ENCODE measurements at places on chromosomes 5 and 9.

- no peak for DNase-seq
These were observed 129.9 kb downstream of the ZSWIM6 start for GRCh38 chr5:61461926-61462325.

- DNase-seq, result no peak
These were observed 169.3 kb downstream of the DCP2 start for GRCh38 chr5:113145757-113146387.

- no peak for DNase-seq
These were observed 31.5 kb upstream of the ZFAND5 start for GRCh38 chr9:72396247-72397091.

DNA sequence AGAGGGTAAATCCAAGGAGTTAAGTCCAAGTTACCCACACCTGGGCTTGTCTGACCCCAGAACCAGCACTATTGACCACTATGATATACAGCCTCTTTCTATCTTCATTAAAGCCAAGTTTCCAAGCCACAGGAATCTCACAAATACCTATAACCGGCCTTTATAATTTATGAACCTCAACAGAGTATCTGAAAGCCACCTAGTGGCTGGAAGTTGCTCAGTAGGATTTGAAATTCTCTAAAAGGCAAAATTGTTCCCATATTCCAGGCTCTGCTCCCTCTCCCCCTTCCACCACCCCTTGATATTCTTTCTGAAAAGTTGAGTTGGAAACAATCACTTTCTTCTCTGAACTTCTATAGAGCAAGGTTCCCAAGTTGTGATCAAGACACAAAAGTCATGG, 106.4 kb upstream of the GPR151 start:
- DNase-seq, result no peak

DNA sequence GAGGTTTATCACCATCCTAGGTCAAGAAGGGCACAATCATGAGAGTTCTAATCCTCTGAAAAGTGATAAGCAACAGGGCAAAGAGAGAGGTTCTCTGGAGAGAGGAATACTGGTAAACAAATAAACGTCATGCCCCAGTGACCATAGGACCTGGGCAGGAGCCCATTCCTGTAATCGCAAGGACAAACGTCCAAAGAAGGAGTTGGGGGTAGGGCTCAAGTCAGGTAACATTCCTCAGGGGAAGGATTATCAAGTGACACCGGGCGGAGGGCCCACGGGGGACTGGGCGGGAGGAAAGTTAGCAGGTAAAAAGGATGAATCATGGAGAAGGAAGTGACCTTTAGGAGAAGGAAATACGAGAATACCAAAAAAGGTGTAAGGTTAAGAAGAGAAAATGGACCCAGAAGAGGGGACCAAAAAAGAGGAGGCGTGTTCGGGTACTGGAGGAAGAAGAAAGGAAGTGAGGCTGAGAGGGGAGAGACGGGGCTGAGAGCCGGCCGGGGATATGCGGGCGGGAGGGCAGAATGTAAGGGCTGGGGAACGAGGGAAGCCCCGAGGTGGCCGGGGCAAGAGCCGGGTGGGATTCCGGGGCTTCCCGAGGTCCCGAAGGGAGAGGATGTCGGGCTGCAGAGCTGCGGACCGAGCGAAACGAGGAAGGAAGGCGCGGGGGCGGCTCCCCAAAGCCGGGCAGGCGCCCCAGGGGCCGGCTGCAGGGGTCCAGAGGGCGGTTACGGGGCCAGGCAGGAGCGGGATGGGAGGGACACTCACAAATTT, 583 bp downstream of the DIAPH1 start:
- DNase-seq, result no peak

DNA sequence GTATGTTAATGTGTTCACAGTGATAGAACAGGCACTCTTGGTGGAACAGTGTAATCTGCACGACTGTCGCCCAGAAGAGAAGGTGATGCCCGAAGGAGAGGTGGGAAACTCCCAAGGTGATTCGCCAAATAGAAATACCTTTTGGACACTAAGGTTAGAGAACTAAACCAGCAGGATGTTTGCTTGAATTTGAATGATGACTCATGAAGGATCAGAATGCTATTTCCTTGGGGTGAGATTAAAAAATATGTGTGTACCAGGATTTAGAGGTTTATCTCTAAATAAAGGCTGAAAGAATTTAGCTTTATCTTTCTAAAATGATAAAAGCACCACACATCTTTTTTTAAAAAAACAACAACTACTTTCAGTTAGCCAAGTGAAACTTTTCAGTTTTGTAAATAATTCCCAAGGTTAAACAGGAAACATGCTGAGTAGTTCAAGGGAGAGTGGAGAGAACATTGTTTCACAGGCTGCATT, 297.4 kb upstream of the TAS2R1 start:
- no peak for DNase-seq

- DNase-seq, result no peak
These were observed 432.6 kb downstream of the DTWD2 start for GRCh38 chr5:118555727-118556126.

GRCh38 chr5:160651692-160652645, 200.0 kb downstream of the ATP10B start:
- DNase-seq, result no peak

DNA sequence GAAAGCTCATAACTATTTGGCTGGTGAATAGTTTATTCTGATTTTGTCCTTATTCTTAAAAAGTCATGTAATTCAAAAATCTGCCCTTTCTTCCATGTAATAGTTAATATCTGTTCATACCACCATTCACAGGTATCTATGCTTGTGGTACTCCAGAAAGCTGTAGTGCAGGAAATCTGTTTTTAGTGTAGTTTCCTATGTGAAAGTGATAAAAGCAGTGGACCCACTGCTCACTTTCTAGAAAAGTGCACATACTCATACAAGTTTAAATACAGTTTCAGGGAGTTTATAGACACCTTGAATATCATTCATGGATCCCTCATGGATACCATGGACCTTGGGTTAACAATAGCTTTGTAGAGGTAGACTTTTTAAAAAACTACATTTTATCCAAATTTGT, 20.2 kb downstream of the PBX3 start:
- no peak for DNase-seq

DNA sequence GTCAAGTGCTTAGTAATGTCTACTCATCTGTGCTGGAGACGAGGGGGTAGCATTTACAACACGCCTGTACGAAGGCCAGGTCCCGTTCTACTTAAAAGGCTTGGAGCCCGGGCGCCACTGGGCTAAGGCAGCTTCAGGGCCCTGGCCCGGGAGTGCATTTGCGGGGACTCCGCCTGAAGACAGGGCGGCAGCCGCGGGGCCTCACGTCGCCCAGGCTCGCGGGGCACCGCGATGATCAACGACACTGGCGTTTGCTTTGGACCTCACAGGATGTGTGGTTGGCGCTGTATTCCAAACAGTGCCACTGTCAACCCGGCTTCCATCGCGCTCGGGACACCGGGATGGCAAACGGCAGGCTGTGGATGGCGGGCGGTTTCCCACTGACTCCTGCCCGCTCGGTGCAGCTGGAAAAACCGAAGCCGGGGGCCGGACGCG, 1.1 kb upstream of the TENT4A start:
- no peak for DNase-seq

DNA sequence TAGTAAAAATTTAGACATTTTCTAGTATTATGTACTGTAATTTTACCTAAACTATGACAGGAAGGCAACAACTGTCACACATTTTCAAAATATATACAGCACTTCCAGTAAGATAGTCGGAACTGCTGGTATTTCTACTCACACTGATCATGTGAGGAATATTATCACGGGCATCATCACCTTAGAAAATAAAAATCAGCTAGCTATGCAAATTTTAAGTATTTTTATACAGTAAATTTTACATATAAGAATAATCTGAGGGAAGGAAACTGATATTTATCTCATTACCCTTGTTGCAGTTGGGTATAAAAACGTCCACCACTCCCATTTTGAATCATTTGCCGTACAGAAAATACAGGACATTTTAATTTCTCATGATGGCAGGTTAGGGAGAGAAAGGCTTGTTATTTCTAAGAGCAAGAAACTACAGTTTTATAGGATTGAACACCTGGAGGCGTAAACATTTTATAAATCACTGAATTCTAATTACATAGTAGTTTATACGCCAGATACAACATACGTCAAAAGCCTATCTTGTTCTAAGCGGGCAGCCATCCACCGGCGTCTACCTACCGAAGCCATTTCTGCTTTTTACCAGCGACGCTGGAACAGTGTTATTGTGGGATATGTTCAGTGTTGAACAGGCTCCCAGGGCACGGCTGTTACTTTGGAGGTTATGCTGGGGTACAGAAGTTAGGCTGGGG, 729 bp upstream of the TNPO1 start:
- no peak for DNase-seq

- DNase-seq, result no peak
These were observed 8.8 kb upstream of the ADRB2 start for GRCh38 chr5:148817606-148818005.

GRCh38 chr9:131407717-131408195, 13.9 kb downstream of the PRRC2B start:
- DNase-seq, result no peak

- no peak for DNase-seq
These were observed 26.6 kb upstream of the ABLIM3 start for GRCh38 chr5:149114403-149115312.

DNA sequence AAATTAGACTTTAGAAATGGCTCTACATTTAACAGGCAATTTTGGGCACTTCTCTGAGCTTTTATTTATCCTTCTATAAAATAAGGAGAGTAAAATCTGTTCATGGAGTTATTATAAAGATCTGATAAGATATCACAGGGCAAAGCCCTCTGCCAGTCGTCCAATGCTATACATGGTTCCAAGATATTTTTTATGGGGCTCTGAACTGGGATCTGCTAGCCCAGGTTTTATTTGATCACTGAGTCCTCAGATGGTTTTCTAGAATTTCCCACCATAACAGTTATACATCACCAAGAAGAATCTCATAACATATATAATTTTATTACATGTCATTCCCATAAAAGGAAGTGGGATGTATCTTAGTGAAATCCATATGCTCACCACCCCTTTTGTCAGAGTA, 23.2 kb upstream of the IQGAP2 start:
- no peak for DNase-seq

DNA sequence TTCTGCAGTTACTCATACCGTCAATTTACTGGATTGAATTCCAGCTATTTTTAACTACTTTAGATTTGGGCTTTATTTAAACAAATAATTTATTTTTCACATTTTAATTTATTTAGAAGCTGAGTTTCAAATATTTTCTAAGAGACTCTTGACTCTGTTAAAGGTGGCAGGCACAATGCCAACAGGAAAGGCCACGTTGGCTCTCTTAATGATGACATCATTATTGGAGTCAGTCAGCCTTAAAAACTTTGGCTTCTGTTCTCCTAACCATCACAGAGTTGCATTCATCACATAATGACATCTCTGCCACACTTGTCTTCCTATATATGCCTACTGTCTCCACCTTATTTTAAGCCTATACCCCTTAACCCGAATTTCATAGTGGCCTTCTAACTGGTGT, 172.3 kb upstream of the PLPPR1 start:
- no peak for DNase-seq

DNA sequence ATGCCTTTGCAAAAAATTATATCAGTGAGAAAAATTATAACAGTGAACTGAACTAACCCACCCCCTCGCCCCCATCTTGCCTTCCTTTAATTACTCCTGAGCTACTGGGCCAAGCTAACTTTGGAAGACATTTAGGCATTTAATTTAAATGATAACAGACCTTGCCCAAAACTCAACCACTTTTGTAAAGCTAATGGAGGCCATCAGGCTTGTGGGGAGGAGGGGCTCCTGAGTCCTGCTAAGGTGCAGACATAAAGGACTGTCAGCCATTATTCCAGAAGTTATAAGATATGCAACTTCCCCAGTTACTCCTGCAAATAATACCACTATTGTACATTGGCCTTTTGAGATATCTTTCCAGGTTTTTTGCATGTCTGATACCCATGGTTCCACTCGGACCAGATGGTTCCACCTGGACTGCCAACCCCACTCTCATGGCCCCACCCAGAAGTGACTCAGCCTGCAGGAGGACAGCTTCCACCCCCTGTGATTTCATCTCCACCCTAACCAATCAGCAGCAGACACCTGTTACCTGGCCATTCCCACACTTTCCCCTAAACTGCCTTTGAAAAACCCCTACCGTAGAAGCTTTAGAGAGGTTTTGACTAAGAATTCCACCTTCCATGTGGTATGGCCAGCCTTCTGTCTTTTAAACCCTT, 805.4 kb upstream of the CDH6 start:
- DNase-seq, result no peak

GRCh38 chr9:88045686-88046085, 71.4 kb upstream of the CDK20 start:
- no peak for DNase-seq

DNA sequence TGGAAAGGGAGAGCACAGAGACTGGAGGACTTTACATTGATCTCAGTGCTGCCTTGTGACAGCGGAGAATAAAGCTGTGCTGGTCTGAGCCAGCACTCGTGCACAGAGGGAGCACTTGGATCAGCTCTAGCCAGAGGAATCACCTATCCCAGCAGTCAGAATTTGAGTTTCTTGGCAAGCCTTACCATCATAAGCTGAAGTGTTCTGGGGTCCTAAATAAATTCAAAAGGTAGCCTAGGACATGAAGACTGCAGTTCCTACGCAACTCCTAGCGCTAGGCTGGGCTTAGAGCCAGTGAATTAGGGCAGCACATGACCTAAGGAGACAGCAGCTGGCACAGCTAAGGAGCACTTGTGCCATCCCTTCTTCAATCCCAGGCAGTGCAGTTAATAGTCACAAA, 119.5 kb downstream of the HMHB1 start:
- DNase-seq, result no peak

All from GM18507 (cell line).